Activated CD8-positive, alpha-beta memory T cell treated with anti-CD3 and anti-CD28 coated beads for 36 hours (primary cell): ENCODE measurements at places on chromosomes 1 and 21. TPM values are rescaled to one million over a fixed set of nuclear protein-coding genes. Genes with fewer than 3 reads are reported as not detected.

UBE2J2 gene
- 76.5 TPM for total RNA-seq

HPCA gene
- total RNA-seq, result not detected

PNRC2 gene
- total RNA-seq, result 135 TPM

C1QTNF12 gene
- total RNA-seq, result 1.2 TPM

C1orf115 gene
- total RNA-seq, result 0.13 TPM

RGS16 gene
- 79.4 TPM for total RNA-seq
